ENCODE measurements at places on chromosomes 12 and 14.

DNA sequence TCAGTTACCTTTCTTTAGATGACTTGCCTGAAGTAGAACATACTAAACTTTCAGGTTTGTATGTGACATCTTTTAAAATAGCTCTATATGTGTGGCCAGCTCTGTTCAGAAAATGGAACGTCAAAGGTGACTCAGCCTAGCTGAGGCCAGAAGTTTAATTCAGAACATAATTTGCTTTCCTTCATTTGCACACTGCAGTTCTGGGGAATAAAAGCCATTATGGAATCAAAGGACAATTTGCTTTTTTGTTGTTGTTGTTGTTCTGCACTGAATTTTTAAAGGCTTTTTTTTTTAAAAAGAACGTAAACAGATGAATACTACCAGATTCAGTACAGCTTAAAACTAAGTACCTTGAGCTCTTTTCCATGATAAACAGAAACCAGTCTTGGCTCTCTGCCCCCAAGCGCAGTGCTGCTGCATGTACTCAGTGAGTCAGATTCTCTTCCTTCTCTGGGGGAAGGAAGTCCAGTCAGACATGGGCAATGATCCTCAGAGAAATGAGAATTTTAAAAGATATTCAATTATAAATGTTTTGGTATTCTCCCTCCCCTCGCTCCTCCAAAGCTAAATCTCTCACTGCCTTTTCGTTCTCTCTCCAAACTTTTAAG lies 644.2 kb downstream of the NOVA1 start:
- DNase-seq = no peak

- DNase-seq = no peak
Observed at GRCh38 chr12:109763201-109763841, 49.7 kb downstream of the FAM222A start.

- no peak for DNase-seq
Observed at GRCh38 chr12:55692631-55693322, 14.9 kb downstream of the ITGA7 start.

GRCh38 chr14:91078095-91078737 lies 17.8 kb upstream of the RPS6KA5 start:
- DNase-seq = no peak

GRCh38 chr14:24334431-24335291 lies at the start of gene ADCY4:
Gene ADCY4 (minus strand): TSS chr14:24335071. CDS start chr14:24334652, 419 bp downstream.
- DNase-seq = no peak

- DNase-seq = no peak
Observed at GRCh38 chr12:40583743-40584142, 108.5 kb upstream of the CNTN1 start.

- no peak for DNase-seq
Observed at GRCh38 chr12:10408842-10409241, 715 bp downstream of the KLRC4 start.

DNA sequence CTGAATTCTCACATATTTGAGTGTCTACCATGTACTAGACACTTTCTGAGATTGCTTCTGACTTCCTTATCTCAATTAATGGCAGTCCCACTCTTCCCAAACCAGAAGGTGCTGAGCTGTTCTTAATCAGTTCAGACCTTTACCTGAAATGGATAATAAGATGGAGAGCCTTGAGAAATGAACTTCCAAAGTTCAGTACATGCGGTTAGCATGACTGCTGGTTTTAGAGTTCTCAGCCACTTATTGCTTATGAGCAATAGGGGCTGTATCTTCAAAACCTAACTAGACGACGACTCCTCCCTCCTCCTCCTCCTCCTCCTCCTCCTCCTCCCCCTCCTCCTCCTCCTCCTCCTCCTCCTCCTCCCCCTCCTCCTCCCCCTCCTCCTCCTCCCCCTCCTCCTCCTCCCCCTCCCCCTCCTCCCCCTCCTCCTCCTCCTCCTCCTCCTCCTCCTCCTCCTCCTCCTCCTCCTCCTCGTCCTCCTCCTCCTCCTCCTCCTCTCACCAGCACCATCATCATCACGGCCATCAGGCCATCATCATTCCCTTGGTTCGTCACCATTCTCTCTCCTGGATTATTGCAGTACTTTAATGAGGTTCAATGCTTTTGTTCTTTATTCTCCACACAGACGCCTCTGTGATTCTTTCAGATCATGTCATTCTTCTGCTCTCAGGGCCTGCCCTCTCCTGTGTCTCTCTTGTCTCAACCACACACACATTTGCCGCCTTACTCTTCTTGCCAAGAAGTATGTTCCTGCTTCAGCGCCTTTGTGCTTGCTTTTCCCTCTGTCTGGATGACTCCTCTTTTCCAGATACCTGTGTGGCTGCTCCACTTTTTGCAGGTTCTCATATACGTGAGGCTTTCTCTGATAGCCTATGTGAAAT lies 2.7 kb downstream of the PCNX1 start:
- DNase-seq = no peak

GRCh38 chr14:41457393-41457792 lies 149.3 kb upstream of the LRFN5 start:
- DNase-seq = no peak

- DNase-seq = no peak
Observed at GRCh38 chr12:132506328-132507160, 16.6 kb downstream of the FBRSL1 start.

- no peak for DNase-seq
Observed at GRCh38 chr12:116939734-116940133, 29.0 kb downstream of the FBXW8 start.

DNA sequence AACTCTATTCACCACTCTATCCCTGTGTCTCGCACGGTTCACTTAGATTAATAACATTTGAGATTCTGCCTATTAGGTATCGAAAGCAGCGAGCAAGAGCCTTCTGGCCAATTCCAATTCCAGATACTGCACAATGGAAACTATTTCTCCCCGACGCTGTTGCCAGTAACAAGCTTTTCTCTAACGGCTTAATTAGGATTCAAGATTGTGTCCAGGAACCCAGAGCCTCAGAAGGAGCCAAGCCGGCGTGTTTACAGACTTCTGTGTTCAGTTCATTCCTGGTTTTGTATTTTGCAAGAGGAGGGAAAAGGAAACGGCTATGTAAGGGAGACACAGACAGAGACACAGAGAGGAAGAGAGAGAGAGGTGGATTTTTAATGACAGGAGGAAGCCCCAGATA lies 185.6 kb downstream of the DICER1 start:
- no peak for DNase-seq

GRCh38 chr12:101875162-101875561 lies 2.2 kb upstream of the DRAM1 start:
- DNase-seq = no peak

GRCh38 chr12:104569346-104570173 lies 112.8 kb downstream of the CHST11 start:
- DNase-seq = no peak
